Myocyte (in vitro differentiated cells): ENCODE measurements at places on chromosomes 3 and 15. TPM values are rescaled to one million over a fixed set of nuclear protein-coding genes. Genes with fewer than 3 reads are reported as not detected.

SH2D7 gene
- total RNA-seq = 0.16 and 0.31 TPM in 2 replicates

LEKR1 gene
- 0.68 and 1.3 TPM in 2 replicates for total RNA-seq

CAMK2N2 gene
- not detected in 2 replicates for total RNA-seq

EXD1 gene
- not detected in 2 replicates for total RNA-seq

GRCh38 chr3:14278265-14278798 lies 99.7 kb downstream of the LSM3 start:
- DNase-seq = no peak

DNA sequence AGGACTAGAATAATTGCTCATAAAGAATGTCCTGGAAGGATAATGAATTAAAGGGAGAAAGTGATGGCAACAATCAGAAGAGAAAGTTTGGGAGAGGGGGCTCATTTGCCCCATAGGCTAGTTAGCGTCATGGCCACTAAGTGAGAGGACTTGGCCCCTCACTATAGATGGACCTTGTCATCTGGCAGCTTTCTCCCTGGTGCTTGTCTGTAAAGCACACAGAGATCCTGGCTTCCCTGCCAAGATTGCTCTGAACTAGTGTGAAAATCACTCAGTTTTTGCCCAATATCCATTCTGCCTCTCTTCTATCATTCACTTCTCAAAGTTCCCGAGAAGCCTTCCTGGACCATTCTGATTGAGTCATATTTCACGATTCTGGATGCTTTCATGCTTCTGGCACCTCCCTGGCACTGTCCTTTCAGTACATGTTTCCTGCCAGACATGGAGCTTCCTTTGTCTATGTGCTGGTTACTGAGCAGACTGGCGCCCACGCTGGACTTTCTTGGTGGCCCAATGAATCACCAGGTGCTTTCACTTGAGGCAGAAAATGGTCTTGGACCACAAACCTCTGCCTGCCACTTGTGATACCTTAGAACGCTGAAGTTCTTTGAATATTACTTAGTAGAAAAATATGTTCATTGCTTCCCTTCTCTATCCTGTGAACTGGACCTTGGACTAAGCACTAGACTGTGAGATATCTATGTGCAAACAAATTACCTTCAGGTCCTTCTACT lies 709.6 kb upstream of the CFAP20DC start:
- DNase-seq = no peak

GRCh38 chr3:10447527-10448260 lies 57.7 kb downstream of the ATP2B2 start:
- DNase-seq = peak; percentile 86

SCN11A gene
- not detected in 2 replicates for total RNA-seq

DNA sequence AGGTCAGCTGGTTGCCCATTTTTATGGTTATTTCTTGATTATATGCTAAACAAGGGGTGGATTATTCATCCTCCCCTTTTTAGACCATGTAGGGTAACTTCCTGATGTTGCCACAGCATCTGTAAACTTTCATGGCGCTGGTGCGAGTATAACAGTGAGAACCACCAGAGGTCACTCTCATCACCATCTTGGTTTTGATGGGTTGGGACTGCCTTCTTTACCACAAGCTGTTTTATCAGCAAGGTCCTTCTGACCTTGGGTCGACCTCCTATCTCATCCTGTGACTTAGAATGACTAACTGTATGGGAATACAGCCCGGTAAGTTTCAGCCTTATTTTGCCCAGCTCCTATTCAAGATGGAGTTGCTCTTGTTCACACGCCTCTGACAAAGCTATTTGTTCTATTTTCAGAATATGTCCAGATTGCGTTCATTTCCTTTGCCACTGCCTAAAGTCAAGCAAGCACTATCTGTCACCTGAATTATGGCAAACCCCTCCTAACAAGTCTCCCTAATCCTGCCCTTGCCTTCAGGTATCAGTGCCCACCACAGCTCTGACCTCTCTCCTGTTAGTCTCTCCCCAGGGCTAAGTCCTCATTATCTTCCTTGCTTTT lies 308.5 kb downstream of the ROBO2 start:
- DNase-seq = no peak

GRCh38 chr15:22850055-22850454 lies 11.6 kb downstream of the NIPA2 start:
- no peak for DNase-seq

TMCO5A gene
- total RNA-seq = not detected in 2 replicates

OIP5 gene
- 0.78 TPM in 1 of 2 replicates, not detected in the other for total RNA-seq

DUT gene
- 80.9 and 88.0 TPM in 2 replicates for total RNA-seq
